ENCODE measurements at places on chromosomes 2 and 18.

DNA sequence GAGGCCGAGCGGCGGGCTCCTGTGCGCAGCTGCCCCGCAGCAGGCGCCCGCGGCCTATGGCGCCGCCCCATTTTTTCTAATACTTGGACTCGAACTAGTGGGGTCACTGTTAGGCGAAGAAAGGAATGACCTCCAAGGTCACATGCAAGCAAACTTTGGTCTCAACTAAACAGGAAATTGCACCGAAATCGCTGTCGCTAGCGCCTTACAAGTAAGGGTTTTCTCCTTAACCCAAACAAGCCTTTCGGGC is 339 bp downstream of the ACAA2 start:
- DNase-seq = no peak

- DNase-seq = no peak
Observed at GRCh38 chr2:28273751-28274150, 118.9 kb upstream of the FOSL2 start.

GRCh38 chr18:42640160-42640559 is 475.3 kb downstream of the RIT2 start:
- no peak for DNase-seq

- DNase-seq = no peak
Observed at GRCh38 chr2:96824079-96824870, 8.2 kb downstream of the CNNM3 start.

GRCh38 chr18:13530879-13531387 is 195.4 kb downstream of the FAM210A start:
- DNase-seq = peak; percentile 65

- no peak for DNase-seq
Observed at GRCh38 chr18:69723434-69723833, 224.2 kb downstream of the CD226 start.

DNA sequence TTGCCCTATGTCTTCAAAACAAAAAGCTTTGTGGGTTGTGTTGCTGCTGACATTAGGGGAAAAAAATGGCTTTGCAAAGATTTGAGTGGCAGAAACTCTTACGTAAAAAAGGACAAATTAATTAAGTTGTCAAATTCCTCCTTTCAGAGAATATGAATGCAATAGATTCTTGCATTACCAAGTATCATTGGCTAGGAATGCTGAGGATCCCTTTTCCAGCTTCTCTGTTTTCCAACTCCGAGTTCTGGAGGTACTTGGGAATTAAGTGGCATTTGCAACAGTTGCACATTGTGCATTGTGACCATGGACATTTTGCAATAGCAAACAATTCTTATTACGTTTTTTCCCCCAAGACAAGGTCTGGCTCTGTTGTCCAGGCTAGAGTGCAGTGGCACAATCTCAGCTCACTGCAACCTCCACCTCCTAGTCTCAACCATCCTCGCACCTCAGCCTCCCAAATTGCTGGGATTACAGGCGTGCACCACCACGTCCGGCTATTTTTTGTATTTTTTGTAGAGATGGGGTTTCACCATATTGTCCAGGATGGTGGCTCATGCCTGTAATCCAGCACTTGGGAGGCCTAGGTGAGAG is 29.9 kb upstream of the PPP1CB start:
- DNase-seq = no peak

GRCh38 chr2:142174176-142174575 is 43.4 kb upstream of the LRP1B start:
- DNase-seq = no peak

GRCh38 chr18:36485772-36486171 is 188.3 kb downstream of the FHOD3 start:
- no peak for DNase-seq

- DNase-seq = no peak
Observed at GRCh38 chr2:201909961-201910361, 103.6 kb downstream of the CDK15 start.

GRCh38 chr2:71467180-71467815 is 13.9 kb downstream of the DYSF start:
- no peak for DNase-seq

- DNase-seq = no peak
Observed at GRCh38 chr18:52553441-52553840, 213.4 kb downstream of the DCC start.

DNA sequence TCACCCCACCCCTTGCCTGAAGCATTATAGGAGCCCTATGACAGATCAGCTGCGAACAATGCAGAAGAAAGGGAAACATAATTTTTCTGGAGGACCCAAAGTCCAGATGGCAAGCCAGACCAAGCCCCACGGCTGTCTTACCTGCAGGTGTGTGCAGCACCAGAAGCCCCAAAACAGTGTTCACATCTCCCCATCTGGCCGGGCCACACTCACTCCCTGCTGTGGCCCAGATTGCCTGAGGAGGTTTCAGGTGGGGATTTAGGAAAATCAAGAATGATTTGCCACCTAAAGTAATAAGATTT is 11.7 kb upstream of the STK17B start:
- DNase-seq = no peak

DNA sequence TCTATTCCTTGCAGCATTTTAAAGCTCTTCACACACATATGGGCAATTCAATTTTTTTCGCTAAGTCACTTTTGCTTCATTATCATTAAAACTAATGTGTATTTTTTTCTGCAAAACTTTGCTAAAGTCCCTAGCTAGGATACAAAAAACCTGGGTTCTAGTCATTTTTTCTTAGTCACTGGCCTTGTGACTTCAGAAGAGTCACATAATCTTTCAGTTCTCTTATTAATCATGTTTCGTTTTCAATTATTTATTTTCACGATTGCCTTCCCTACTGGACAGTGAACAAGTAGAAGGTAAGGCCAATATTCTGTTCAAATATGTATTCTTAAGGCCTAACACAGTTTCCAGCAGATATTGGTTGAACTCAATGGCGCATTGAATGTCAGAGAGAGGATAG is 60.9 kb upstream of the CYRIA start:
- no peak for DNase-seq

DNA sequence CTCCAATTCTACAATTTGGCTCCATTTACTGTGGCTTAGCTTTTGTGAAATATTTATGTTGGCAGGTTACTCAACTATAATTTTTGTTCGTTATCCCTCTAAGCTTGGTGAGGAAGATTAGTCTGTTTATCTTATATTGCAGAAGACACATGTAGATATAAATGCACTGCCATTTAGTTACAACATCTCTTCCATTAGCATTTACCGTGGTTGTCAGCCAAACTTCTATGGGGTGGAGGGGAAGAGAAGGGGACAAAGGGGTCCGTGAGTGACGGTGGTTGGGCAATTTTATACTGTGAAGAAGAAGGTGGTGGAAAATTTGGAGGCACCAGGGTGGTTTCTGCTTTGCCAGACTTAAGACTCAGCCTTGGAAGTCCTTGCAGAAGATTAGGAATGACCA is 117.6 kb upstream of the CXCR4 start:
- no peak for DNase-seq

All from C1 segment of cervical spinal cord (tissue), 14 donors.